ENCODE measurements at places on chromosomes 12 and 14.

DNA sequence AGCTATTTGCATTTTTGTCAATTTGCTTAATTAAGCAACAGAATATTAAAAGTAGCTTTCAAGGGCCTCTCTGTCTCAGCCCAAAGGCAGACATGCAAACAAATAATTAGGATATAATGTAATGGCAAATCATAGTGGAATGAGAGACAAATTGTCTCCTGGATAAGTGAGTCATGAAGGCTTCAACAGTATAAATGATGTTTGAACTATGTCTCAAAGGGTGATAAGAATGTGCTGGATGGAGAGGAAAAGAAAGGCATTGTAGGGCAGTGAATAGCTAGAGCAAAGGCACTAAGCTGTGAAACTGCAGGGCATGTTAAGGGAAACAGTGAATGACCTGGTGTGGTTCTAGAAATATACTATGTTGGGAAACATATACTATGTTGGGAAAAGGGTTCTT is 53.5 kb upstream of the PPP1R12A start:
- no peak overlapping the region for H3K4me3 ChIP-seq
- no peaks in the 10 kb centered on the region for H3K4me1 ChIP-seq
- no peak overlapping the region for H3K27ac ChIP-seq
- DNase-seq, result no peak
- no peaks in the 10 kb centered on the region for H3K27me3 ChIP-seq

DNA sequence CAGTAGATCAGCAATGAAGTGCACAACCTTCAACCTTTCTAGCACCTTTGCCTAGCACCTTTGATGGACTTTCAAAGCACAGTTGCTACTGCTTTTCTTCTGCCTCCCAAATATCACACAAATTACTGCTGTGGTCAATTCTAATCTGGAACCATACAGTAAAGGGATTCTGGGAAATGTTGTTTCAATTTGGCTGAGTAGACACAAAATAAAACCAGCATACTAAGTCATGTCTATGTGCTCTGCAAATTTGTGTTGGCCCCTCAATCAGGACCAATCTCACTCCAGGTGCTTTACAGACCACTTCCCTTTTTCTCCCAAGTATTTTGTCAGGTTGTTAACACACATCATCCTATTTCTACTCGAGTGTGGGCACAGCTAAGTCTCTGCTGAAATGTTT is 38.3 kb upstream of the ADAMTS20 start:
- H3K27me3 ChIP-seq, result no peaks in the 10 kb centered on the region
- no peak overlapping the region for H3K27ac ChIP-seq
- H3K36me3 ChIP-seq, result no peaks in the 10 kb centered on the region
- no peaks in the 10 kb centered on the region for H3K4me1 ChIP-seq

GRCh38 chr14:60154671-60155070 is 10.5 kb downstream of the DHRS7 start:
- no peak for DNase-seq
- H3K27me3 ChIP-seq, result no peaks in the 10 kb centered on the region
- H3K4me3 ChIP-seq, result no peak overlapping the region

GRCh38 chr12:88897723-88898122 is 317.5 kb upstream of the KITLG start:
- no peaks in the 10 kb centered on the region for H3K36me3 ChIP-seq
- no peak overlapping the region for H3K4me3 ChIP-seq
- H3K27ac ChIP-seq, result no peak overlapping the region

GRCh38 chr12:124916374-124917134 is 2.1 kb upstream of the UBC start:
- peak overlapping the region; percentile 100 for H3K27ac ChIP-seq
- peaks cover 9% of the 10 kb centered on the region for H3K36me3 ChIP-seq
- peaks cover 63% of the 10 kb centered on the region for H3K4me1 ChIP-seq
- peak overlapping the region; percentile 25 for H3K4me3 ChIP-seq
- DNase-seq, result no peak

GRCh38 chr14:58048219-58048618 is 103.8 kb downstream of the ARMH4 start:
- H3K27me3 ChIP-seq, result no peaks in the 10 kb centered on the region
- no peak overlapping the region for H3K27ac ChIP-seq
- H3K36me3 ChIP-seq, result no peaks in the 10 kb centered on the region
- no peak for DNase-seq

GRCh38 chr14:52402812-52403526 is 88.9 kb downstream of the PTGER2 start:
- H3K27ac ChIP-seq, result no peak overlapping the region
- no peak overlapping the region for H3K4me3 ChIP-seq
- H3K27me3 ChIP-seq, result no peaks in the 10 kb centered on the region
- no peaks in the 10 kb centered on the region for H3K36me3 ChIP-seq
- DNase-seq, result peak; percentile 53

- no peaks in the 10 kb centered on the region for H3K27me3 ChIP-seq
- H3K4me3 ChIP-seq, result peak overlapping the region; percentile 61
- H3K36me3 ChIP-seq, result peaks cover 75% of the 10 kb centered on the region
- H3K4me1 ChIP-seq, result peaks cover 94% of the 10 kb centered on the region
- no peak for DNase-seq
- peak overlapping the region; percentile 45 for H3K27ac ChIP-seq
These were observed 56.5 kb downstream of the DAD1 start for GRCh38 chr14:22532345-22533056.

DNA sequence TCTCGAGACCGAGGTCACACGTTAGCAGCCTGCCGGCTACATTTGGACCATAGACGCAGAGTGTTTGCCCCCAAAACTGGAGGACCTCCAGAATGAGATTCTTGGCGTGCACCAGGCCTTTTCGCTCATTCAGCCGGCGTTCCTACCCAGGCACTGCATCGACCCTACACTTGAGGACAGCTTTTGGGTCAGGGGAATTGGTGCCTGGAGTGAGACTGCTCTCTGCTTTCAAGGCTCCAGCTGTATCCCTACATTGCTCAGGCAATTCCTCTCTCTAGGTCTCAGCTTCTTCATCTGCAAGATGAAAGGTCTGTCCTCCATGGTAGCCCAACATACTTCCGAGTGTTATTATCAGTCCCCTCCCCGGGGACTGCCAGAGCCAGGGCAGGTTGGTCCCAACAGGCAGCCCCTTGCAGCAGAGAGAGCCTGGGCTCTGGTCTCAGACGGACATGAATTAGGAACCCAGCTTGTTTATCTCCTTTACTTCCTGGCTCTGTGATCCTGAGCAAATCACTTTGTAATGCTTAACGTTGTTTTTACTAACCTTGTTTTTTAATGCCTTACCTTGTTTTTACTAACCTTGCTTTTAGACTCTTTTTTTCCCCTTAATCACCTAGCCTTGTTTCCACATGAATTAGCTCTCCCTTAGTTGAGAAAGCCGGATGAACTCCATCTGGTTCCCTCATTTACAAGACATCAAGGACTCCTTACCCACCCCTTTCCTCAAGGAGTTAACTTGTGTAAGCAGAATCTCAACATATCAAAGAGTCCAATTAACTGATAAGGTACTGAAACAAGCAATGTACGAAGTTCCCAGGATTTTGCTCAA is 892 bp downstream of the TCHP start:
- peak overlapping the region; percentile 66 for H3K27ac ChIP-seq
- no peaks in the 10 kb centered on the region for H3K27me3 ChIP-seq
- H3K36me3 ChIP-seq, result peaks cover 16% of the 10 kb centered on the region
- H3K4me3 ChIP-seq, result peak overlapping the region; percentile 85
- peaks cover 23% of the 10 kb centered on the region for H3K4me1 ChIP-seq

GRCh38 chr12:31235868-31236395 is 90.0 kb downstream of the SINHCAF start:
- H3K36me3 ChIP-seq, result no peaks in the 10 kb centered on the region
- H3K4me3 ChIP-seq, result no peak overlapping the region
- no peaks in the 10 kb centered on the region for H3K4me1 ChIP-seq
- peaks cover 3% of the 10 kb centered on the region for H3K27me3 ChIP-seq

DNA sequence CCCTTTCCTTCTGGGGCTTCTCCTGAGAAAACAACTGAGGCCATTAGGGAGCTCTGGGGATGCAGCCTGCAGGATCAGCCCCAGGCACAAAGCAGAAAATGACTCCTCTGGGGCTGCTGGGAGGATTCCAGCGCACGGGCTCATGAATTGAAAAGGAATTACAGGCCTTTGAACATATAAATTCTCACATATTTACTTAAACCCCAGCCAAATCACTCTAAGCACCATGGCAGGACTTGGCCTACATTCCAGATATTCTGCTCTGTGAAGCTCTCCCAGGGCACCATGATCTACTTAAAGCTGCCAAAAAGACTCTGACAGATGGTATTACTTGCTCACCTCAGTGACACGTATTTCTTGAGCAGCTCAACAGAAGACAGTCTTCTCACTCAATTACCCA is 87.2 kb downstream of the ZFC3H1 start:
- H3K4me1 ChIP-seq, result no peaks in the 10 kb centered on the region
- no peak overlapping the region for H3K4me3 ChIP-seq
- no peaks in the 10 kb centered on the region for H3K27me3 ChIP-seq
- H3K27ac ChIP-seq, result no peak overlapping the region

DNA sequence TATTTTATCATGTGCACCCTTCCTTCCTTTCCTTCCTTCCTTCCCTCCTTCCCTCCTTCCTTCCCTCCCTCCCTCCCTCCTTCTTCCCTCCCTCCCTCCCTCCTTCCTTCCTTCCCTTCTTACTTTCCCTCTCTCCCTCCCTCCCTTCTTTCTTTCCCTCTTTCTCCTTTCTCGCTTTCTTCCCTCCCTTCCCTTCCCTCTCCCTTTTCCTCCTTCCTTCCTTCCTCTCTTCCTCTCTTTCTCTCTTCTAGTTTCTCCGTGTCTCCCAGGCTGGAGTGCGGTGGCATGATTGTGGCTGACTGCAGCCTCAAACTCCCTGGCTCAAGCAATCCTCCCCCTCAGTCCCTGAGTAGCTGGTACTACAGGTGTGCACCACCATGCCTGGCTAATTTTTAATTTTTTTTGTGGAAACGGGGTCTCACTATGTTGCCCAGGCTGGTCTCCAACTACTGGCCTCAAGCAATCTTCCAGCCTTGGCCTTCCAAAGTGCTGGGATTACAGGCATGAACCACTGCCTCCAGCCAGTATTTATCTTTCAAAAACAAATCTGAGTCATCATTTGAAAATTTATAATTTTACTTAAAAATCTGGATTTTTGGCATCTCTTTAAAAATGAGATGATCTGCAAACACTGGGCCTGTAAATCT is 7.8 kb downstream of the C1RL start:
- H3K27me3 ChIP-seq, result no peaks in the 10 kb centered on the region
- DNase-seq, result no peak
- peaks cover 13% of the 10 kb centered on the region for H3K36me3 ChIP-seq
- H3K27ac ChIP-seq, result no peak overlapping the region

DNA sequence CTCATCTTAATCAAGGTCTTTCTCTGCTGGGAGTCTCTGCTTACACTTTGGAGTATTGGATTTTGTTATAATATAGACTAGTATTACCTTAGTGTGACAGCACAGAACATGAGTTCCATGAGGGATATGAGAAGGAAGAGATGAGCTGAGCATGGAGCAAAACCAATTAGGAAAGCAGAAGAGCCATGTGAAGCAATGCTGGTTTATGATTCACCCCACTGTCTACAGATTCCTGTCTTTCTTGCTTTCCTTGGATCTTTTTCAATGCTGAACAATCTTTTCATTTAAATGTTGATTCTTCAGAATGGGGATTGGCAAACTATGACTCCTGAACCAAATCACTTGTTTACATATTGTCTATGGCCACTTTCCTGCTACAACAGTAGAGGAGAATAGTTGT is 70.4 kb upstream of the KITLG start:
- no peak overlapping the region for H3K27ac ChIP-seq
- DNase-seq, result no peak
- H3K27me3 ChIP-seq, result no peaks in the 10 kb centered on the region
- H3K36me3 ChIP-seq, result no peaks in the 10 kb centered on the region
- H3K4me1 ChIP-seq, result no peaks in the 10 kb centered on the region

GRCh38 chr12:99619389-99620158 is 28.0 kb upstream of the GARIN6 start:
- no peaks in the 10 kb centered on the region for H3K4me1 ChIP-seq
- no peak overlapping the region for H3K27ac ChIP-seq
- no peaks in the 10 kb centered on the region for H3K27me3 ChIP-seq
- no peak overlapping the region for H3K4me3 ChIP-seq
- no peak for DNase-seq

DNA sequence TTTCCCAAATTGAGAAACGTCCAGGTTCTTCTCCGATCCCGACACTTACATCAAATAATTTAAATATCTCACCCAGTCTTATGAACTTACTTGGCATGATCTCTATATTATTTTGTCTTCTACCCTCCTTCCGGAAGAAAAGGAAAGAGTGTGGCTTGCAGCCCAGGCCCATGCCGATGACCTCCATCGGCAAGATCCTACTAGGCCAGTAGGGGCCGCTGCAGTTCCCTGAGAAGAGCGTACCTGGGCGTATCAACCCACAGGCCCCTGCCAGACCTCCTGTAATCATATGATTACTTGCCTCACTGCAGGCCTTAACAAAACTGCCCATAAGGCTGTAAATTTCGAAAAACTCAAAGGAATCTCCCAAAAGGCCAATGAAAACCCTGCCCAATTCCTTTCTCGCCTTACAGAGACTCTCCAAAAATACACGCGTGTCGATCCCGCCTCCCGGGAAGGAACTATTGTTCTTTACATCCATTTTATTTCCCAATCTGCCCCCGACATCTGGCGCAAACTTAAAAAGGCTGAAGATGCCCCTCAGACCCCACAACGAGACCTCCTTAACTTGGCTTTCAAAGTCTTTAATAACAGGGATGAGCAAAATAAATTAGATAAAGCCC is 69.6 kb downstream of the MOK start:
- H3K36me3 ChIP-seq, result no peaks in the 10 kb centered on the region
- H3K27me3 ChIP-seq, result no peaks in the 10 kb centered on the region
- H3K4me1 ChIP-seq, result no peaks in the 10 kb centered on the region
- peak; percentile 64 for DNase-seq

- H3K27ac ChIP-seq, result no peak overlapping the region
- DNase-seq, result no peak
- H3K36me3 ChIP-seq, result no peaks in the 10 kb centered on the region
These were observed 31.5 kb downstream of the MEG3 start for GRCh38 chr14:100857233-100857922.

All from CD8-positive, alpha-beta memory T cell (primary cell).